Activated CD4-positive, CD25-positive, alpha-beta regulatory T cell (primary cell): ENCODE measurements at places on chromosomes 1 and 21.

DNA sequence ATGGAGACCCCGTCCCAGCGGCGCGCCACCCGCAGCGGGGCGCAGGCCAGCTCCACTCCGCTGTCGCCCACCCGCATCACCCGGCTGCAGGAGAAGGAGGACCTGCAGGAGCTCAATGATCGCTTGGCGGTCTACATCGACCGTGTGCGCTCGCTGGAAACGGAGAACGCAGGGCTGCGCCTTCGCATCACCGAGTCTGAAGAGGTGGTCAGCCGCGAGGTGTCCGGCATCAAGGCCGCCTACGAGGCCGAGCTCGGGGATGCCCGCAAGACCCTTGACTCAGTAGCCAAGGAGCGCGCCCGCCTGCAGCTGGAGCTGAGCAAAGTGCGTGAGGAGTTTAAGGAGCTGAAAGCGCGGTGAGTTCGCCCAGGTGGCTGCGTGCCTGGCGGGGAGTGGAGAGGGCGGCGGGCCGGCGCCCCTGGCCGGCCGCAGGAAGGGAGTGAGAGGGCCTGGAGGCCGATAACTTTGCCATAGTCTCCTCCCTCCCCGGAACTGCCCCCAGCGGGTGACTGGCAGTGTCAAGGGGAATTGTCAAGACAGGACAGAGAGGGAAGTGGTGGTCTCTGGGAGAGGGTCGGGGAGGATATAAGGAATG lies 505 bp downstream of the LMNA start:
- no peak for DNase-seq

- DNase-seq: no peak
Measured at GRCh38 chr1:241551759-241552638, 19.8 kb downstream of the KMO start.

DNA sequence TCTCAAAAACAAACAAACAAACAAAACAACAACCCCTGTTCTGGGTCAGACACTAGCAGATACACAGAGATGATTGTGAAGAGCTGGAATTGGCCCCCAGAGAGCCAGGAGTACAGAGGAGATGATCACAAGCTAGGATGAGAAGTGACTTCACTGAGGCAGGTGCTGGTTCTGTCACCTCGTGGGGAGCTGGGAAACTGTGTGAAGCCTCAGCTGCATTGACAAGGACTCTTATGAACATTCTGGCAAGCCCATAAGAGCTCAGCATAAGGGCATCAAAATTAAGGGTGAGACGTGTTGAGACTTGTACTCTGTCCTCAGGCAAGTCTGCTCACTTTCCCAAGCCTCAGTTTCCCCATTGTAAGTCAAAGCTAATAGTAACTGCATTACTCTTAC lies 14.7 kb upstream of the PTP4A2 start:
- no peak for DNase-seq

DNA sequence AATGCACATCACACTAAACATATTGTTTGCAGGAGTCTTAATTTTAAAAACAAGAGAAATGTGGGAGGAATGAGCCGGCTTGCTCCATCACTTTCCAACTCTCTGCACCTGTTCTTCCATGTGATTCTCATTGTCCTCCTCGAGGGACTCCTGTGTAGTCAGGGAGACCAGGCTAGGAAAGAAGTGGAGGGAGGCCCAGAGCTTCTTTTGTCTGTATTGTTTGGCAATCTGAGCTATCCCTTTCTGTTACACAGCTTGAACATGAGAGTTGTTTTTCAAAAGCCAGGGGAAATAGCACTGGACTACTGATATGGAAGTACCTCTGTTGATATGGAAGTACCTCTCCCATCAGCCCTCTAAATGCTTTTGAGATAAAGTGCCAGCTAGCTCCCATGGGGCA lies 18.8 kb upstream of the LRRC8D start:
- no peak for DNase-seq

- DNase-seq: no peak
Measured at GRCh38 chr1:63946866-63947491, 173.2 kb downstream of the ROR1 start.

GRCh38 chr1:156959414-156959813 lies 39.0 kb downstream of the LRRC71 start:
- DNase-seq: no peak

DNA sequence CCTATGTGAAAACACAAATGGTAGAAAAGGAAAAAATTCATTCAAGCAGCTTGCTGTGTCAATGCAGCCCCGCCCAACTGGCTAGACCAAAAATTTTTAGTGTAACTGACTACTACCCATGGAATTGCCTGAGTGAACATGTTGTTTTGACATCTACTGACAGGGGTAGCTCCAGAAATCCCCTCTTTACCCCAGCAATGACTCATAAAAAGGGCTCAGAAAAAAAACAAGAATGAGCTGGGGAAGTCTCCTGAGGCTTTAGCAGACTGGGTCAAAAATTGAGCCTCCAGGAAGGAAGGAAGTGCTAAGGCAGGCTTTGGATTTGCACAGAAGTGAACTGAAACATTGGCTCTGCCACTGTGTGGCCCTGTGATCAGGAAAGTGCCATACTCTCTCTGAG lies 24.4 kb upstream of the FGGY start:
- DNase-seq: no peak

GRCh38 chr1:14915356-14916054 lies 238.0 kb upstream of the TMEM51 start:
- DNase-seq: no peak

- DNase-seq: no peak
Measured at GRCh38 chr1:34885405-34886247, 26.1 kb upstream of the SMIM12 start.

- no peak for DNase-seq
Measured at GRCh38 chr1:32335535-32335789, 571 bp downstream of the MARCKSL1 start.

DNA sequence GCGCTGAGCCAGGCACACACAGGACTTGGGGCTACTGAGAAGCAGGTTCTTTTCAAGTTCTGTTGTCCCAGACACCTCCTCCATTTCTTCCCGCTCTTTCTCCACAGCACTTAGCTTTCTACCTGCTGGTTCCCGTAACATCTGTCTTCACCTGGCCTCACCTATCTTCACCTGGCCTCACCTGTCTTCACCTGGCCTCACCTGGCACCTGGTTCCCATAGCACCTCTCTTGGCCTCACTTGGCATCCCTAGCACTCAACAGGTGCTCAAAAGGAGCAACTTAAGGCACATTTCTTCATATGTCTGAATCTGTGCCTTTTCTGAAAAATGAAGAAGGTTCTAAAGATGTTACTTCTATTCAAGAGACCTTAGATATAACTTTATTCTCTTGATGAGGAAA lies 10.4 kb downstream of the KCNK1 start:
- no peak for DNase-seq

DNA sequence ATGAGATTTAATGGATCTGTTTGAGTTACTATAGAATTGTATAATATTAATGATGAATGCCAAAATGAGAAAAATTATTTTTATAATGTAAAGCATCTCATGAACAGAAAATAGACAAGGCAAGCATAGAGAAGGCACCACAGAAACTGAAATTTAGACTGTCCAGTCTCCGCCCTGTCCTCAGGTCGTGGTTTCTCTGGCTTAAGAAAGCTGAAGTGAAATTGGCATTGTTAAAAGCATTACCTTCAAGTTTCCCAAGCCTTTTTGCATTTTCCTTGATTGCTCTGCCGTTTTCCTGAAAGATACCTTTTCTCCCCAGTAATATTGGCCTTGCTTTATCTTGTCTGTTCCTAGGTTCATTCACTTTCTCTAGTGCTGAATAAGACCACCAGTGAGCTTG lies 58.0 kb downstream of the VPS13D start:
- DNase-seq: no peak

DNA sequence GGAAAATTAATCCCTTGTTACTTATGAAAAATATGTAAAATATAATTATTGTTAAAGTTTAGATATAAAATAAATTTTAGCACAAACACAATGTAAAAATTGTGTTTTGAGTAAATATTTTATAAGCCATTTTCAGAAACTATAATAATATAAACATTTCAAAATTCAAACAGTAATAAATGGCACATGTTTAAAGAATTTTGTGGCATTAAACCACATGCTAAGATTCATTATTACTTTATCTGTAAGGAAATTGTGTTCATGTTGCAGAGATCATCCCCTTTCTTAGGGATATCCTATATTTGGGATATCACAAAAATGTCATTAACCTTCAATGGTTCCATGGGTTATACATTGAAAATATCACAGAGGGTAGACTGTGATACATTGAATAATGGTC lies 1044.3 kb downstream of the AMY1C start:
- no peak for DNase-seq

DNA sequence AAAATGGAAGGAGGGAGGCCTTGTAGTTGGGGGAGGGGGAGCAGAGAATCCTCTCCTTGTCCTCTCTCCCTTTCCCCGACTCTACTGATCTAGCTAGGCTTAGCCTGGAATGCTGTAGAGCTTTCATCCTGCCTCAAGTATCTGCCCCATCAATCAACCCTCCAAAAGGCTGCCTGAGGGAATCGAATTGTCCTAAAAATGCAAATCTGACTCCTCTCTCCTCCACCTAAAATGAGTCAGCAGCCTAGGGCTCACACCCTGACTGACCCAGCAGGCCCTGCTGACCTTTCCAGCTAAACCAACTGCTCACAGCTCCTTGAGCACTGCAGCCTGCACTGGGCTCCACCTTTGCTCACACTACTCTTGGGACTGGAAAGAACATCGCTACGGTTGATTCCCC lies 2.8 kb downstream of the HPDL start:
- no peak for DNase-seq

GRCh38 chr1:220962031-220962751 lies 82.9 kb downstream of the HLX start:
- no peak for DNase-seq

DNA sequence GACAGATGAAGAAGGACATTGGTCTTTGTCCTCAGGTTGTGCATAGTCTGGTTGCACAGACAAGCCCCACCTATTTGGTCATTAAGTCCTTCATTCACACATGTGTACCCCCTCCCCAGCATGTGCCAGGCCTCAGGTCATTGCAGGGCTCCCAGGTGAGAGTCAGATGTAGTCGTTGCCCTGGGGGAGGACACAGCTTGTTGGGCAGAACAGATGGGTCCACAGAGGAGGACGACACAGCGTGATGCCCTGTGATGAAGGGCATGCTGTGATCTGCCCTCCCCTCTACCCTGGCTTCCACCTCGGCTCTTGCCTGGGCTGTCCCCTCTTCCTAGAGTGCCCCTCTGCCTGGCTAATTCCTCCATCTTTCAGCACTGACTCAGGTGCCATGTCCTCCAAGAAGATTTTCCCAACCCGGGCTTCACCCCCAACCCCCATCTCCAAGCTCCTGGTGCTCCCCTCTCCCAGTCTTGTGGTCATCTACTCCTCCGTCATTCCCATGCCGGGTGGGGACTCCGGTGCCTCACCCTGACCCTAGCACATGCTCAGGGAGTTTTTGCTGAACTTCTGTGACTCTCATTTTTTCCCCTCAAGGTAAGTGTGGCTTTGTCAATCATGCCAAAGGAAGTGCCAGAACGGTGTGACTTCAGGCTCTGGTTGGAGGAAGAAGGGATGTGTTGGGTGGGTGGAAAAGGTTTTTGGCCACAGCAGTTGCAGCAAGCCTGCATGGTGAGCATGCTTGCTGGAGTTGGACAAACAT lies 220.5 kb downstream of the FOXD2 start:
- no peak for DNase-seq

- no peak for DNase-seq
Measured at GRCh38 chr1:175163702-175164101, 28.9 kb downstream of the KIAA0040 start.

DNA sequence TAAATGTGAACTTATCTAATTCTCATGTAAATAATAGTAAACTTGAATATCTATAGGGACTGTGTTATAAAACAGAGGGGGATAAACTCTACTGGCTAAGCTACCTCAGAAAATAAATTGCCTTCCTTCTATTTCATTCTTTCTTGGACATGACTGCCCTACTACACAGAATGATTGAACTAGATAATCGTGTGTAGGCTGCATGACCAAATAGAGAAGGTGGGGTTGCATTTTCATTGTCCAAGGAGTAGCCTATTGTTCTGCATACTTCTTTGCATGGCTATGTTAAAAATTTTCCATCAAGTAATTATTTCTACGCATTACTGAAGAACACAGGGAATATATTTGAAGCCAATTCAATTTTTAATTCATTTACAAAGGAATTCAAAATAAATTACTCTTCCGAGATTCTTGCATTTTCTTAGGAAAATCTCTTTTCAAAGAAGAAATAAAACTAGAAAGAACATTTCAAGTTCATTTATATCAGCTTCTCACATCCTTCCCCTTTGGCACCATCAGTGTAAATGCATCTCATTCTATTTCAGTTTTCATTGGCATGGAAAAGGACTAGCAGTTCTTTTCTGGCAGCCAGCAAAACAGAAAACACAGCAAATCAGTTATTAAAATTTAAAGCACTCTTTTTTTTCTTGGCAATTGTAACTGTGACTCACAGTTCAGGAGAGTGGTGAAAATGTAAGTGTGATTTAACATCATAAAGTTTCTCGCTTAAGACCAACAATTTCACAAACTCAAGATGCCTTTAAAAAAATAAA lies 714.7 kb downstream of the NCAM2 start:
- no peak for DNase-seq

- no peak for DNase-seq
Measured at GRCh38 chr1:232184561-232185530, 445.1 kb downstream of the SIPA1L2 start.

- no peak for DNase-seq
Measured at GRCh38 chr1:14923727-14924452, 229.7 kb upstream of the TMEM51 start.

DNA sequence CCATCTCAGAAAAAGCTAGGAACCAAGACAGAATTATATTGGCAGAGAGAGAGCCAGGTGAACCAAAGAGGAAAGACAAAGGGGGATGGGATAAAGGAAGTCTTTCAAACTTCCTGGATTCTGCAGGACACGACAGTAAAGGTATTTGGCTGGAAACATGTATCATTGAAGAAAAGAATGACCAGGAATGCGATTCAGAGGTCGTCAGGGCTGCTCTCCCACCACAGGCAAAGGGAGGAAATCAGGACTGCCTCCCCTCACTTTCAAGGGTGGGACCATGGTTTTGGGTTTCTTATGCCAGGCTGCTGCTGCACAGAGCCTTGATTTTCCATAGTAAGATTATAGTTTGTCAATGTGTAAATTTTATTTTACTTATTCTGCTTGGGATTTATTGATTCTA lies 848.8 kb downstream of the BRINP3 start:
- DNase-seq: no peak

- DNase-seq: no peak
Measured at GRCh38 chr1:197553281-197553680, 222.0 kb downstream of the DENND1B start.

DNA sequence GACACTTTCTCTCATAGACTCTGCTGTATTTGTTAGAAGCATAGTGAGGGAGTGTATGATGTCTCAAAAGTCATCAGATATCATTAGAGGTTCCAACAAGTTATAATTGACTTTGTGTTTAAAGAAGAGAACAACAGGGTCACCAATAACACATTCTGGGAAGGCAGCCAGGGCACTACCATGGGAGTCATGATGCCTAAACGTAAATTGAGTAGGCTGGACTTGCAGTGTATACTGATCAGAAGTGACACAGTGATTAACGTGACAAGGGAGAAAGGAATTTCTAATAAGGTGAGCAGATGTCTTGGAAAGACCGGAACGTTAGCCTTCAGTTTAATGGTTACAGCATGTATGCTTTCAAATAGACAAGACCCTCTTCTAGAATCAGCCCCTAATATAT lies 973.2 kb downstream of the NCAM2 start:
- no peak for DNase-seq
